CD8-positive, alpha-beta memory T cell (primary cell): ENCODE measurements at places on chromosomes 13 and 19. TPM values are rescaled to one million over a fixed set of nuclear protein-coding genes. Genes with fewer than 3 reads are reported as not detected.

DNA sequence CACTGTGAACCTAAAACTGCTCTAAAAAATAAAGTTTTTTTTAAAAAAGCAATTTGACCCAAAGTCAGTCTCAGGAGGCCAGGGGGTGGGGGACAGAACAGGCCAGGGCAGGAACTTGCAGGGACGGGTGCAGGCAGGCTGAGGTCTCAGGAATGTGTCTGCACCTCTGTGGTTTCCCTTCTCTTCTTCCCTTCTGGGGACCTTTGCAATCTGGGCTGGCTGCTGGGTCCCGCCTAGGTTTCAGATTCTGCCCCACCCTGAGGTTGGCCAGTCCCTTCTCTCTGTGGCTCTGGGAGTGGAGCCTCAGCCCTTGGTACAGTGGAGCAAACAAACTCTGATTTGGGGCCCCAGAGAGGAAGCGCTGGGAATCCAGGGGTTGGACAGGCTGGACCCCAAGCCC lies 5.3 kb upstream of the F2RL3 start:
- DNase-seq, result no peak

DNA sequence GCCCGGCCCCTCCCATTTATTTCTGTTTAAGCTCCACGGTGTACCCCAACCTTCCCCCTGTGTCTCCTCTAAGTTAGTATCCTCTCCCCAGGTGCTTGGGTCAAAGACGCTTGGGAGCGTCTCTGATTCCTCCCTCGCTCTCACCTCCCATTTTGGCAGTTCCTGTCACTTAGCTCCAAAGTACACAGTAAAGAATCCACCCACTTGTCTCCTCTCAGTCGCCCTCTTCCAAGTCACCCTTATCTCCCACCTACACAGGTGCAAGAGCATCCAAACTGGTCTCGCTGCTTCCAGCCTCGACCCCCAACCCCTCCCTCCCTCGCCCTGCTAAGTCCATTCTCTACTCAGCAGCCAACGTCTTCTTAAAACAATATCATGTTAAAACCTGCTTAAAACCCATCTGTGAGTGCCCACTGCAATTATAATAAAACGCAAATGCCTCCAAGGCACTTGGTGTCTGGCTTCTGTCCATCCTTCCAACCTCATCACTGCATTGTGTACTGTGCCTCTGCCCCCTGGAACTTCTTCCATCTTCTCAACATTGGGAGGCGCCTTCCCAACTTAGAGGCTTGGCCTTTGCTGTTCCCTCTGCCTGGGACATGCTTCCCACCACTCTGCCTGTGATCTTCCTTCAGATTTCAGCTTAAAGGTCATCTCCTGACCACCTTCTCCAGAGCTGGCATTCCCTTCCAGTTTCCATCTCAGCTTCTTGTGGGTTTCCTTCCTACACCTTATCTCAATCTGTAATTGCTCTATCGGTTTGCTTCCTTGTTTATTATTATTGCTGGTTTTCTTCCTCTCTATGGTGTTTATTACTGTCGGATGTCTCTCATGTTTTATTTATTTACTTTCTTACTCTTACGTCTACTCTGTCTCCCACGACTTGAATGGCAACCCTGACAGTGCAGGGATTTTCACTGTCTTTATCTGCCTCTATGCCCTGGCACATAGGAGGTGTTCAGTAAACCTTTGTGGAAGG lies 9.5 kb upstream of the KLK14 start:
- no peak for DNase-seq

GRCh38 chr13:39451860-39452301 lies 151.1 kb downstream of the LHFPL6 start:
- no peak for DNase-seq

DNA sequence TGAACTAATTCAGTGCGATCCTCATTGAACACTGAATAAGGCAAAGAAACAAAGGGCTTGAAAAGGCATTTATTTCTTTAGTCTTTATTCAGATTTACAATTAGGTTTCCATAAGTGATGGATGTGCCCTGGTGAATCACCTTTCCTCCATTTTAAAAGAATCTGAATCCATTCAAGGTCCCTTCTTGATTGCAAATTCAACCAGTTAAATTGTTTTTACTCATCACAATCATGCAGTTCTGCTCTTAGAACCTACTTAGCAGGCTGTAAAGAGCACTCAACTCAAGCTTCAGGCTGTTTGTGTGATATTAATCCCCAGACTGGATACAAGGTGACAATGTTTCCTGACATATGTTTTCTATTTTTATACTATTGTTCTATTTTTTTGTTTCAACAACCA lies 321.0 kb downstream of the TBC1D4 start:
- no peak for DNase-seq

PEX11G gene
- 0.95 TPM for total RNA-seq

SLITRK5 gene
- total RNA-seq, result not detected

- no peak for DNase-seq
Observed at GRCh38 chr19:3398114-3398899, 31.9 kb downstream of the NFIC start.

GRCh38 chr13:59280297-59280696 lies 883.4 kb downstream of the DIAPH3 start:
- DNase-seq, result no peak

FCER2 gene
- 1.6 TPM for total RNA-seq

GRCh38 chr13:36965767-36966166 lies 33.4 kb downstream of the ALG5 start:
- no peak for DNase-seq

- no peak for DNase-seq
Observed at GRCh38 chr13:45521297-45521696, 56.6 kb downstream of the COG3 start.

DNA sequence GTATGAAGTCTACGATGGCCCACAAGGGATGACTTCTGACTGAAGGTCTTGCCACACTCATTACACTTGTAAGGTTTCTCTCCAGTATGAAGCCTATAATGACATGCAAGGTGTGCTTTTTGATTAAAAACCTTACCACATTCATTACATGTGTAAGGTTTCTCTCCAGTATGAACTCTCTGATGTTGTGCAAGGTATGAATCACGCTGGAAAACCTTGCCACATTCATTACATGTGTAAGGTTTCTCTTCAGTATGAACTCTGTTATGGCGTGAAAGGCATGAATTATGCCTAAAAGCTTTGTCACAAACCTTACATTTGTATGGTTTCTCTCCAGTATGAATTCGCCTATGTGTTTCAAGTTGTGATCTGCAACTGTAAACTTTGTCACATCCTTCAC lies 15.0 kb upstream of the ZNF83 start:
- DNase-seq, result no peak

DNA sequence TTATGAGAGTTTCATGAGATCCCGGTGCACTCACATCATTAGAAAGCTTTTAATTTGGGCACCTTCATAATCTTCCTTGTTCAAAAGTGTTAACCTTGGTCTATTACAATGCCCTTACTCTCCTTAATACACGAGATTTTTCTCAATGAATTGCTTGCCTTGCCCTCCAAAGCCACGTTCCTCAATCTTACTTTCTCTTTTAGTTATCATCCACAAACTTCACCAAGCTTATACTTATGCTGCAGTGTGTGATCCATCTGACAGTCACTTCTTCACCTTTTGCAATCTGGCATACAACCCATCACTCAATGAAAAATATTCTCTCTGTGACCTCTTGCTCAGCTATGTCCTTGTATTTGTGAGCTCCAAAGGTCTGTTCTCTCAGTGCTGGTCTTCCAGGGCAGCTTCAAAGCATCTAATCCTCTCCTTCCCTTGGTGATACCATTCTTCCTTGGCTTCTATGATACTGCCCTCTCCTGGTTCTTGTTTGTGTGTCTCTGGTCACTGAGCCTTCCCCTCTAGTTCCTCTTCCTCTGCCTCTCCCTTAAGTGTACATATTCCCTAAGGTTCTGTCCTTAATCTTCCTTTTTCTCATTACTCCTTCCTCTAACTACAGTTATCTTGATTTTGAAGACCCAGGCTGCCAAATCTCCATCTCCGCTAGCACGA lies 202.2 kb upstream of the STARD13 start:
- no peak for DNase-seq
